ENCODE measurements at places on chromosomes 2 and 18.

- no peak for DNase-seq
Observed at GRCh38 chr2:113977660-113978523, 88.0 kb downstream of the ACTR3 start.

GRCh38 chr2:215915441-215915840, 97.9 kb downstream of the MREG start:
- DNase-seq = no peak

DNA sequence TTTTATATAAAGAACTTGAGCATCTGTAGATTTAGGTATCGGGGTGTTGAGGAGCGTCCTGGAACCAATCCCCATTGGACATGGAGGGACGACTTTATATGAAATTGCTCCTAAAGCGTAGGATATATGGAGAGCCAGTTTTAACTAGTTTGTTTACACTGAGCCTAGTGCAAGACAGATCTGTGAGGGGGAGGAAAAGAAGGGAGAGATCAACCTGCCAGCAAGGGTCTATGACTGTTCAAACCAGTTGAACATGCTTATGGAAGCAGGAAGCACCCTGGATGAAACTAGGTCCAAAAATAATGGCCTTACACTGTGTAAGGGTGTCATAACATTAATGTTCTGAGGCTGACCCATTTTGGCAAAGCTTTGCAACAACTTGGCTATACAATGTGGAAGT, 34.0 kb upstream of the SLC40A1 start:
- DNase-seq = no peak

DNA sequence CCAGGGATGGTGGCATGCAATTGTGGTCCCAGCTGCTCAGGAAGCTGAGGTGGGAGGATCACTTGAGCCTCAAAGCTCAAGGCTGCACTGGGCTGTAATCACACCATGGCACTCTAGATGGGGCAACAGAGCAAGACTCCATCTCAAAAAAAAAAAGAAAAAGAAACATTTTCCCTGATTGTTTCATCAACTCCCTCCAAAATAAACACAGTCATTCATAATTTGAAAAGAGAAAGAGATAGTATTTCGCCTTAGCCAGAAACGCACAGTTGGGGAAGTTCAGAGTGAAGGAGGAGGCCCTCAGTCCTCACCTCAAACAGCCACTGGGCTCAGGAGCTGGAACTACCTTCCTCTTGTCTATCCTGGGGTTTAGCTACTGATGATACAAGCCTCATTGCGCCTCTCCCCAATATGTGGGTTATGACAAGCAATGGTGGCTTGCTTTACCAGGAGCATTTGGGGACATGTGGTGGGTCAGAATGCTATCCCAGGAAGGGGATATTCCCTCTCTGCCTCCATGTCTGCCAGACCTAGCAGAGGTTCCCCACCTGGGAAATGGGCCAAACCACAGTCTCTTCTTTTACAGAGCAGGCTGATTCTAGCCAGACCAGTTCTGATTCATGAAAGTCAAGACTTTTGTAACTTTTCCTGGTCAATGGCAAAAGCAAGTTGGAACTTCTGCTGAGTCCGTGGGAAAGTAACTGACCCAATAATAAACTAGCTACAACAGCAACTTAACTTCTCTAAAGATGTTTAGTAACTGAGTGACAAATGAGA, 22.2 kb upstream of the TMEM87B start:
- no peak for DNase-seq

DNA sequence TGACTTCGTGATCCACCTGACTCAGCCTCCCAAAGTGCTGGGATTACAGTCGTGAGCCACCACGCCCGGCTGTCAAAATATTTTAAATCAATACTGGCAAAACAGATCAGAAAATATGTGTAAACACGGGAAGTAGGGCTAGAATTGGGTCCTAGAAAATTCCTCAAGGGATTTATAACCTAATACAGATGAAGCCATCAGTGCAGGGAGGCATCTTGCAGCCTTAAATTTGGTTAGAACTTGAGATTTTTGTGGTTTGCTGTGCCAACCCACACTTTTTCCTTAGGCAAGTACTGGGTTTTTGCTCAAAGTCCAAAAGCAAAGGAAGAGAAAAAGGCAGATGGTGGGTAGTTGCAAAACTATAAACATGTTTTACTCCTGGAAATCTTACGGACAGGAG, 33.7 kb upstream of the NFE2L2 start:
- DNase-seq = no peak
